Right atrium auricular region (tissue), 2 donors: ENCODE measurements at places on chromosomes 5 and 9.

GRCh38 chr5:167999182-167999581, 292.3 kb upstream of the WWC1 start:
- DNase-seq: no peak

DNA sequence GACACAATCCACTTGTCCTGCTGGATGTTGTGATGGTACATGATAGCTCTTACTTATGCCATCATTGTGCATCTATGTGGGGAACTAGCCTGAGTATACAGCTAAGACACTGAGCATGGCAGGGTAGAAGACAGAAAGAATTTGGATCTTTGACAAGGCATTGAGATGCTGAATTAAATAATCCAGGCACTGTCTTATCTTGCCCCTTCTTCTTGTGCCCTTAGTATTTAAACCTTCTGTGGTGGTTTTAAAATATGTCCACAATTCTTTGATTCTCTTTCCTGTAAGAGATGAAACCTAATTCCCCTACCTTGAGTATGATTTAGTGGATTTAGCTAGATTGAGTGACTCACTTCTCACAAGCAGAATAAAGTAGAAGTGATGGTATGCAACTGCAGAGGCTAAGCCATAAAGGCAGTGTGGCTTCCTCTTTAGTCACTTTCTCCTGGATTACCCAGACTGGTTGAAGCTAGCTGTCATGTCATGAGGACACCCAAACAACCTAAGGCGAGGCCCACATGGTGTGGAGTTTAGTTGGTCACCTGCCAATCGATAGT, 174.0 kb upstream of the NREP start:
- DNase-seq: no peak

DNA sequence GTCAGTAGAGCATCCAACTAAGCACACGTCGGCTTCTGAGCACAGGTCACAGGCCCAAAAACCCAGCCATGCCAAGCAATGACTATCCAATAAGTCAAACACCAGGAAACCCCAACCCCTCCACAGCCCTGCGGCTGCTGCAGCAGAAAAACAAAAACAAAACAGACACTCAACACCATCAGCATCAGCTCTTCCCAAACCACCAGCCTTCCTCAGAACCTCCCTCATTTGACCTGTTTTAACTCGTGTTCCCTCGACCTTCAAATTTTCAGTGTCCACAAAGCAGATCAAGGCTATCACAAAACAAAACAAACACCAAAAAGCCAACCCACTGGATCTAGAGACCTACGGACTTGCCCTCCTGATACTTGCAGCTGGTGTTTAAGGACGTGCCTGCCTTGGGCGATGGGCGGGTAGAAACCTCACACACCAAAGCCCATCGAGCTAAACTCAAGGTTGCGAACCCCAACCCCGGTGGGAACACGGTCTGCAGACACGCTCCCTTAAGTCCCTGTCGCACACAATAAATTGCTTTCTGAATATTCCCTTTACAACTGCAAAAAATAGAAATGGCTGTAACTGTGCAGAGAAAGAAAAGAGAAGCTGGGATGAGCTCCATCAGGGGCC, 247.1 kb upstream of the ANKRD55 start:
- DNase-seq: no peak

DNA sequence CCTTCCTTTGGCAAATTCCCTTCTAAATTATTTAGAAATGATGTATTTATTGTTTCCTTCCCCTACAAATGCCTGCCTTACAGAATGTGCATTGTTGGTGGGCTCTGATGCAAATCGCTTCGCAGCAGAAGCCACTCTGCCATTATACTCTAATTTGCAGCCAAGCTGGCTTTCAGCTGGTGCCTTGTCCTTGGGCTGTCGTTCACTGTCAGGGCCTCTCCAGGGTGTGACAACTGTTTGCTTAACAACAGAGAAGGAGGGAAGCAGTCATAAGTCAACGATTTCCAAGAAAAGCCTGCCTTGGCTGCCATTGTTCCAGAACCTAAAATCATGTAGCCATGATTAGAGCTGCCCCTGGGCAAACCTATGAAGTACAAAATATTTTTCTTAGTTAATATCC, 260.1 kb upstream of the RGMB start:
- DNase-seq: no peak

GRCh38 chr5:78405829-78406750, 45.7 kb downstream of the SCAMP1 start:
- DNase-seq: no peak
